Activated naive CD4-positive, alpha-beta T cell treated with anti-CD3 and anti-CD28 coated beads for 36 hours (primary cell): ENCODE measurements at places on chromosomes 5 and 9. TPM values are rescaled to one million over a fixed set of nuclear protein-coding genes. Genes with fewer than 3 reads are reported as not detected.

DNA sequence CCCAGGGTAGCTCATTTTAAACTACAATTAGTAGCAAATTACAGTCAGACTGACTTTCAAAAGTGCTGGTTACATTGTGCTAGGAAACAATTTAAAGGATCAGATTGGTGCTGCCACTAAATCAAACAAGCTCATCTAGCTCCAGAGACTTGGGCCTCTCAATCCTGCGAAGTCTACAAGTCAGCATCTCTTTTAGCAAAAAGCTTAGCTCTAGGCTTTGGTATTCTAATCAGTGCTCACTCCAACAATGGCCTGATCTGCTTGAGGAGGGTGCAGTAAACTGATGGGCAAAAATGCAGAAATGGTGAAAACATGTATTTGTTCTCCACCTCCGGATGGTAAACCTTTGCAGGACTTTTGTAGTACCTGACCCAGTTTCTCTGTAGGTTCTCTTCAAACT, 47.0 kb upstream of the SEMA6A start:
- DNase-seq, result no peak

GRCh38 chr9:124364141-124364540, 51.1 kb downstream of the PSMB7 start:
- no peak for DNase-seq

- no peak for DNase-seq
Measured at GRCh38 chr5:1666221-1666620, 133.4 kb downstream of the MRPL36 start.

GRCh38 chr5:176590035-176590717, 19.8 kb downstream of the GPRIN1 start:
- no peak for DNase-seq

Gene CDC20B
- total RNA-seq, result not detected

Gene PHF2
- total RNA-seq, result 16.6 TPM

Gene SPATA6L
- total RNA-seq, result 0.91 TPM

Gene LHX6
- total RNA-seq, result not detected

Gene DROSHA
- total RNA-seq, result 60.7 TPM
